ENCODE measurements at places on chromosomes 2 and 18. TPM values are rescaled to one million over a fixed set of nuclear protein-coding genes. Genes with fewer than 3 reads are reported as not detected.

Gene EPB41L3
- total RNA-seq: 3.3 TPM

- H3K27ac ChIP-seq: no peak overlapping the region
- H3K27me3 ChIP-seq: no peaks in the 10 kb centered on the region
- H3K4me1 ChIP-seq: no peaks in the 10 kb centered on the region
- DNase-seq: no peak
Observed at GRCh38 chr2:146143971-146144370, 1624.1 kb upstream of the ZEB2 start.

Gene PLCL1
- total RNA-seq: 17.6 TPM

GRCh38 chr18:10340821-10341220 lies 113.6 kb upstream of the APCDD1 start:
- no peaks in the 10 kb centered on the region for H3K36me3 ChIP-seq
- H3K27me3 ChIP-seq: no peaks in the 10 kb centered on the region
- H3K4me1 ChIP-seq: no peaks in the 10 kb centered on the region
- no peak overlapping the region for H3K4me3 ChIP-seq
- DNase-seq: no peak

DNA sequence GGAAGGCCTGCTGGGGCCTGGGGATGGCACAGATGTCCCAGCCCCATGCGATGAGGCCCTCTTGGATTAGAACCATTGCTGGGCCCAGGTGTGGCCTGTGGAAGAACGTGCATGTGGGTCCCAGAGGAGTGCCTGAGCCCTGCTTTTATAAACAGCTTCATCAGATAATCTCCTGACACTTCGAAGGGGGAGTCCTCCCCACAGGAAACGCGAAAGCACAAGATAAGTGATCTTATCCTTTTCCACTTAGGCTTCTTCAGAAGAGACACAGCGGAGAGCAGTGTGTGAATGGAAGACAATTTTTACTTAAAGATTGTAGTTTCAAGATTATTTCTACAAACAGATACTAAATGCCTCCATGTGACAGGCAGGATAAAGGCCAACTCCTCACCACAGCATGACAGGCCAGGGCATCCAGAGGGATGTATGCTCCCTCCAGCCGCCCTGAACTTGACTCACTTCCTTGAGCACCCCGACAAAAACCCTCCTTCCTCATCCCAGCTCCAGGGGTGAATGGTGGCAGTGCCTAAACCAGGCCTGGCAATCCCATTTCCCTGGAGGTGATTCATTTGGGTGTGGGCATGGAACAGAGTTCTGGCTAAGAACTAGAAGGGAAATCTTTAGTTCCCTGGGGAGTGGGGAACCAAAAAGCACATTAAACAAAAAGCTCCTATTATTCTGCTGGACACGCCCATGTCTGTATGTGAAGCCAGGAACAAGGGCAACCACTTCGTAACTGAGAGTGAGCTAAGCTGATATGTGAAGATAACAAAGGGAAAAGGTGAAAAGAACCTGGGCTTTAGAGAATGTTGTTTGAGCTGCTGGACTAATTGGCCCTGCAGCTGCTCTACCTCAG lies 56.2 kb upstream of the TMEM163 start:
- H3K36me3 ChIP-seq: no peaks in the 10 kb centered on the region
- H3K27me3 ChIP-seq: no peaks in the 10 kb centered on the region
- H3K27ac ChIP-seq: no peak overlapping the region
- no peak for DNase-seq
- H3K4me3 ChIP-seq: no peak overlapping the region

Gene FNDC4
- total RNA-seq: not detected

DNA sequence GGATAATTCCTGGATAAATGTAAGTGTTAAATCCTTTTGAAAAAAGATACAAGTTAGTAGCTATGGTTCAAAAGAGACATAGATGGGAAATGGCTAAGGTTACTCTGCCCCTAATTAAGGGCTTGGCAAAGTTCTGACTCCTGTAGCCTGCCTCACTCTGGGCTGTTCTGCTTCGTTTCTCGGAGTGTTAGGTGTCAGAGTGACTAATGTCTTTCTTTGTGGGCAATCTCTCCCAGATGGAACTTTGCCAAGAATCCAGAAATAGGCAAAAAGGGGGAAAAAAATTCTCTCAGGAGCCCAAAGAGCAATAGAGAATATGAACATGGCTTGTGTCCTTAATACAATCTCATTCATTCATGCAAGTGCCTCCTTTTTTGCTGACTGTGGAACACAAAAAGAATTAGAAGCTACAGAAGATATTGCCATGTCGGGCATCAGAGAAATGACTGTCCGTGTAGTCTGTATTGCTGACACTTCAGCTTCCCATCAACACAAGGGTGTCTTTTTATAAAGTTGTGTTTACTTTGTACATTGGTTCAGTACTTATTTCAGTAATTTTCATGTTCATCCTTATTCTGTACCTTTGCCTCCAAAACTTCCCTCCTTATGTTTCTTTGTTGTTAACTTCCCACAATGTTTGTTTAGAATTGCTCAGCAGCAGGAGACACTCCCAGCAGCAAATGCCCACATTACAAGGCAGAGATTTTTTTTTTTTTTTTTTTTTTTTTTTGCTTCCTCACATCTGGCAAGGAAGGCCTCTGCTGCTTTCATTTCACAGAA lies 134.0 kb downstream of the FTCDNL1 start:
- H3K36me3 ChIP-seq: no peaks in the 10 kb centered on the region
- H3K4me3 ChIP-seq: no peak overlapping the region
- no peak overlapping the region for H3K27ac ChIP-seq
- no peak for DNase-seq

Gene ARID5A
- total RNA-seq: 83.8 TPM

Gene MC2R
- total RNA-seq: not detected

- H3K4me3 ChIP-seq: no peak overlapping the region
- H3K27me3 ChIP-seq: no peaks in the 10 kb centered on the region
- no peaks in the 10 kb centered on the region for H3K36me3 ChIP-seq
- H3K27ac ChIP-seq: no peak overlapping the region
- no peak for DNase-seq
- no peaks in the 10 kb centered on the region for H3K4me1 ChIP-seq
Observed at GRCh38 chr2:149858216-149858615, 270.6 kb upstream of the MMADHC start.

Data from CD4-positive, alpha-beta memory T cell (primary cell).